ENCODE measurements at places on chromosomes 4 and X.

DNA sequence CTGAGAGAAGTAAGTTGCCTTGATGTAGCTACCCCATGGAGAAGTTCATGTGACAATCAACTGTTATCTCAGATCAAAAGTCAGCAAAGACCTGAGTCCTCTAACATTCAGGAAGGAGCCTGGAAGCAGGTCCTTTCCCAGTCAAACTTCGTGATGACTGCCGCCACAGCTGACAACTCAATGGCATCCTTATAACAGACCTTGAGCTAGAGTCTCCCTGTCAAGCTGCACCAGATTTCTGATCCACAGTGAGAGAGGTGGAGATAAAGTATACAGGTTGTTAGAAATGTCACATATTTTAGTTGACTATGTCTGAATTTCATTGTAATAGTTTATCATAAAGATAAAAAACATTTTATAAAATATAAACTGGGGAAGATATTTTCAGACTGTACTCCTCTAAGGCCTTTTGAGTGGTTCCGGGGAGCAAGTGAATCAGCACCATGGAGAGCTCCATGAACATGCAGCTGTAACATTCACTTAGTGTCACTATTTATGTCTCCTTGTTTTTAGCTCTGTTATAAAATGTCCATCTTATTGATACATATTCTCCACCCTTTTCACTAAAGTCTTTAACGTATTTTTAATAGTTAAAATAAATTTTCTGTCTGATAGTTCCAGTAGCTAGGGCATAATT, 1653.5 kb upstream of the AGA start:
- DNase-seq: peak; percentile 42

DNA sequence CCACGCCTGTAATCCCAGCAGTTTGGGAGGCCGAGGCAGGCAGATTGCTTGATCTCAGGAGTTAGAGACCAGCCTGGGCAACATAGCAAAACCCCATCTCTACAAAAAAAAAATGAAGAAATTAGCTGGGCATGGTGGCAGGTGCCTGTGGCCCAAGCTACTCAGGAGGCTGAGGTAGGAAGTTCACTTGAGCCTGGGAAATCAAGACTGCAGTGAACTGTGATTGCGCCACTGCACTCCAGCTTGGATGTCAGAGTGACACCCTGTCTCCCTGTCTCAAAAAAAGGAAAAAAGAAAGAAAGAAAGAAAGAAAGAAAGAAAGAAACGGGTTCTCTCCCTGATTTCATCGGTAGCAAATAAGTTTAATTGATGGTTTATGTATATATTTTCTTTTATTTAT, 64.6 kb upstream of the ESX1 start:
- no peak for DNase-seq

GRCh38 chr4:183936574-183937345, 31.7 kb downstream of the STOX2 start:
- DNase-seq: no peak

DNA sequence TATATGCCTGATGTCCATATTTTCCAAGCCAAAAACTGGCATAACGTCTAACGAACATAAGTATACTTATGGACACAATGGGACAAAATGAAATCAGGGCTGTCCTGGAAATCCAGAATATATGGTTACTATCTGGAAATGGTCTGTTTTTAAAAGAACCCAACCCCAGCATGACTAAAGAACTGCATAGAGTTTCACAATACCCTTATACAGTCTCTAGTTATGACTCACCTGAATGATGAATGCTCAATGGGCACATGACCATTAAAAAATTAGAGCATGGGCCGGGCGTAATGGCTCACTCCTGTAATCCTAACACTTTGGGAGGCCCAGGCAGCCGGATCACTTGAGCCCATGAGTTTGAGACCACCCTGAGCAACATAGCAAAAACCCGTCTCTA, 31.8 kb downstream of the AMMECR1 start:
- DNase-seq: peak; percentile 81

DNA sequence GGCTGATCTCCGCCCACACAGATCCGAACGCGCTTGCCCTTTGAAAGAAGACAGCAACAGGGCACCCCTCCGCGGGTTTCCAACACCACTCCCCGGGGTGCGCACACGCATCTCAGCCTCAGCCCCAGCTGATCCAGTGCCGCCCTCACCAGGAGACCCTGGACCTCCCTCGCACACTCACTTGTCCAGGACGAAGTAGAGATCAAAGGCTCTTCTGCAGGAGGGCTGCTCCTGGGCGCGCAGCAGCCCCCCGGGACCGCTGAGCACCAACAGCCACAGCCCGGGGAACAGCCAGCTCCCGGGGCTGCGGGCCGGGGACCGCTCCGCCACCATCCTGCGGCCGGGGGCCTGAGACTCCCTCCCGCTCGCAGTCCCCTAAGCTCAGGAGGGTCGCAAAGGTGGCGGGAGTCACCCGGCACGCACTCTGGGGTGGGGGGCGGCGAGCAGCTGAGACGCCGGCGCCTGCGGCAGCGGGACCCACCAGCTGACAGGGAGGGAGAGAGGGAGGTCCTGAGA, 743 bp downstream of the ANTXR2 start:
- peak; percentile 90 for DNase-seq

DNA sequence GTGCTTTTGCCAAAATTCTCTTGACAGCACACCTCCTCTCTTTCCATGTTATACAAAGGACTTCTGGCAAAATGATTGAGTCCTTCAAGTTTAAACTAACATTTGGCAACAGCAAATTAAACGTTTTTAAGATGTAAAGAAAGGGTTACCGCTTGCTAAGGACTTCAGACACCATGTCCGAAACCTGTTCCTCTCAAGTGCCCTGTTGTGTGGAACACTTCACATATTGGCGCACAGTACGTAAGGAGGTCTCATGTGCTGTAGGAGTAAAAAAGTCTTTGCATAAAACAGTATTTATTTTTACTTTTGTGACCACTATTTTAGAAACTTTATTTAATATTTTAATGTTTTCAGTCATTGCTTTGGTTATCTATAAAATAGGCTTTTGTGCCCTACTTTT, 33.7 kb upstream of the HPRT1 start:
- no peak for DNase-seq

DNA sequence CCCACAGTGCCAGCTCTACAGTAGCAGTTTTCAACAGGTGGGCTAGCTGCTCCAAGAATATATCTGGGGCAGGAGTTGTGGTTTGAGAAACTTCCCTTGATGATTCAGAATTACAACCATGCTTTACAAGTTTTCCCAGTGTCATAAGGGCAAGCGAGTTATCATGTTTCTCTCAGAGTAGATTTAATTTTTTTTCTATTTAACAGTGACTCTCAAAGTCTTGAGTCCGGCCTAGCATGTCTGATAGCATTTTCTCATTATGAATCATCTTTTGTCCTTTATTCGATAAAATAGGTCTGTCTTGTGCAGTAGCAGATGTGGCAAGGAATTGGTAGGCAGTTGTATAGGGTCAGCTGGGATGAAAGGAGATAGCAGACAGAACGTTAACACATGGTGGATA, 62.2 kb upstream of the SPANXD start:
- DNase-seq: no peak

GRCh38 chrX:101658661-101659491, 774 bp downstream of the ARMCX2 start:
- DNase-seq: peak; percentile 55

DNA sequence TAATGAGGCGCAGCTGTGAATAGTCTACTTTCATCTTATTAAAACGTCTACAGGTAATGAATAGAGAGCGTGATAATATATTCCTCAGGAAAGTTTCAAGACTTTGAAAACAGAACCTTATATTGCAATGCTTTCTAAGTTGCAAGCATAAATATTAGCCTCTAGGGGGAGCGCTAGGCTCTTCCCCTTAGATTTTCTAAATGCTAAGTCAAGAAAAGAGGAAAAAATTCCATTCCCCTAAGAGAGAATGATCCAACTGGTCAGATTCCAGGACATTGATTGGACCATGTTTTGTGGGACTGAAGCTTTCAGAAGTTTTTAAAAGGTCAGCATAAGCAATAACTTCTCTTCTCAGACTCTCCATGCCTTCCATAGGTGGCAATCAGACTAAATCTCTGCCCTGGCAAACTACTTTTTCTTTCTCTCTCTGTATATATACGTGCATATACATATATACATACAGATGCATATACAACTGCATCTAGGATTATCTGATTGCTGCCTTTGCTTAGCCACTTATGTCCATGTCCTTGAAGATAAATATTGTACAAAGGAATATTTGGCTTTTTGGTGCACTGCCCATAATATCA, 492.9 kb downstream of the INPP4B start:
- DNase-seq: peak; percentile 67

- DNase-seq: peak; percentile 97
These were observed 35.9 kb upstream of the CXCL8 start for GRCh38 chr4:73704314-73705055.

- no peak for DNase-seq
These were observed 180.2 kb downstream of the NWD2 start for GRCh38 chr4:37424753-37425152.

DNA sequence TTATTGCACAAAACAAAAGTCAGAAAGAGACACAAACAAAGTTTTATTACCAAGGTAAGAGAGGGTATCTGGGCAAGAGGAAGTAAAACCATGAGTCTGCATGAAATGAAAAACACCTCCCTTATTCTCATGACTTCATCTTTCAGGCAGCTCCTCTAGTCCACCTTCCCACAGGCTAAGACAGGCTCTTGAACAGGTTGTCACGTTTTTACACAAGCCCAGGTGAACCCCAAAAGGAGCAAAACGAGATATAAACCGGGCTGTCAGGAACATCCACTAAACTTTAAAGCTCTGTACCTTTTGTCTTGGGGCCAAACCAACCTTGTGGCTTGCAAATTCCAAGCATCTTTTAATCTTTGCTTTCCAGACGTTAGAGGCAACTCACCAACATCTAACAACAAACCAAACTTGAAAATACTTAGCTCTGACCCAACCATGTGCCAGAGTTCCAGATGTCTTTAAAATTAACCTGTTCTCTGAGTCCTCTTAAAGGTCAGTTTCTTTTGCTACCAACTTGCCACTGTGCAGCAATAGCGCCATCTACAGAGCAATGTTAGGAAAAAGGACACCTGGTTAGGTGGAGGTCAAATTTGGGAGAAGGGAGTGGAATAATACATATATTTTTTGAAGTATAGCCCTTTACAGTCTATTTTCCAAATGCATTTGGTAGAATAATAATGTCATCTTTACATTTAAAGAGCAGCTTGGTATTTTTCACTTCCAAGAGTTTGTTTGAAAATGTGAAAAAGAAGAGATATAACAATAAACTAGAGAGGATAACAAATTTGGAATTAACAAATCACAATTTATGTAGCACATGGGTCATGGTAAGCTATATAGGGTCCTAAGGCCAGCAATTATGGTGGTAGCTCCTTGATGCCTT, 73.1 kb downstream of the QRFPR start:
- DNase-seq: peak; percentile 51

DNA sequence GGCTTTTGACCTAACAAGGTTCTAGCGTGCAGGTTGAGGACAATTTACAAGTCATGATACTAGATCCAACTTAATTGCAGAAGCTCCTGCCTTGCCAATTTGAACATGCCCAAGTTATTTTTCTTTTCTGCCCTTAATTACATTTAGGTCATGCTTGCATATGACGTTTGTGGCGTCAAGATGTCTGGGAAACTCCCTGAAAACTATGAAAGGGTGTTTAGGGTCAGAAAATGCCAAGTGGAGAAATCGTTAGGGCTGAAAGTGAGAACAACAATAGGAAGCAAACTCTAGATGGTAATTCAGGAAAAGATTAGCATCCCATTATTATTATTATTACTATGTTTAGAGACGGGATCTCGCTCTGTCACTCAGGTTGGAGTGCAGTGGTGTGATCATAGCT, 38.2 kb upstream of the PLAC8 start:
- DNase-seq: no peak

Data from RKO (cell line).